ENCODE measurements at places on chromosomes 1 and 21. TPM values are rescaled to one million over a fixed set of nuclear protein-coding genes. Genes with fewer than 3 reads are reported as not detected.

DNA sequence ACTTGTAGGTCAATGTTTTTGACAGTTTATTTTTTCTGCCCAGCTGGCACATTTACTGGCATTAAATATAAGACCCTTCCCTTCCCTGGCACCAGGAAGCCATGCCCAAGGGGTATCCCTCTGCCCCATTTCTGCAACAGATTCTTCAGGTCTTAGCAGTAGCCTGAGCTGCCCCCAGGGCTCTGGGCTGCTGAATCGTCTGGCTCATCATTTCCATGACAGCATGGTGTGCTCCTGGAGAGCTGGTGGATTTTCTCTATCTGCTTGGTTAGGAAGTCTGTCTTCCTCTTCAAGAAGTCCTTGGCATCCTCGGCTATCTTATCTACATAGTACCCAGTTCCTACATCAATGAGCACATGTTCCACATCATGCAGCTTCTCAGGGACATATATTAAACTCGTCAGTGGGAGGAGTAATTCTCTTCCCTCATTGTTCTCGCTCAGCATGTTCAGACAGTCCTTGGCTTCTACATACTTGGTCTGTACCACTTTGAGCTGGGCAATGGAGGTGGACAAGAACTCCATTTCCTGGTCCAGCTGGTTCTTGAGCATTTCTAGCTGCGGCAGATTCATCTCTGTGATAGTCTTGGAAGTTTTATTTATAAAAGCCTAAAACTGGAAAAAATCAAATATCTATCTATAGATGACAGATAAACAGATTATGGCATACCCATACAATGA lies 23.5 kb downstream of the MIA3 start:
- no peak for DNase-seq
- H3K4me1 ChIP-seq, result no peaks in the 10 kb centered on the region
- H3K36me3 ChIP-seq, result peaks cover 2% of the 10 kb centered on the region
- no peak overlapping the region for H3K27ac ChIP-seq
- no peak overlapping the region for H3K4me3 ChIP-seq
- H3K27me3 ChIP-seq, result no peaks in the 10 kb centered on the region

- no peaks in the 10 kb centered on the region for H3K36me3 ChIP-seq
- H3K4me3 ChIP-seq, result no peak overlapping the region
- DNase-seq, result no peak
Observed at GRCh38 chr1:202844259-202844658, 33.5 kb downstream of the PCAT6 start.

DNA sequence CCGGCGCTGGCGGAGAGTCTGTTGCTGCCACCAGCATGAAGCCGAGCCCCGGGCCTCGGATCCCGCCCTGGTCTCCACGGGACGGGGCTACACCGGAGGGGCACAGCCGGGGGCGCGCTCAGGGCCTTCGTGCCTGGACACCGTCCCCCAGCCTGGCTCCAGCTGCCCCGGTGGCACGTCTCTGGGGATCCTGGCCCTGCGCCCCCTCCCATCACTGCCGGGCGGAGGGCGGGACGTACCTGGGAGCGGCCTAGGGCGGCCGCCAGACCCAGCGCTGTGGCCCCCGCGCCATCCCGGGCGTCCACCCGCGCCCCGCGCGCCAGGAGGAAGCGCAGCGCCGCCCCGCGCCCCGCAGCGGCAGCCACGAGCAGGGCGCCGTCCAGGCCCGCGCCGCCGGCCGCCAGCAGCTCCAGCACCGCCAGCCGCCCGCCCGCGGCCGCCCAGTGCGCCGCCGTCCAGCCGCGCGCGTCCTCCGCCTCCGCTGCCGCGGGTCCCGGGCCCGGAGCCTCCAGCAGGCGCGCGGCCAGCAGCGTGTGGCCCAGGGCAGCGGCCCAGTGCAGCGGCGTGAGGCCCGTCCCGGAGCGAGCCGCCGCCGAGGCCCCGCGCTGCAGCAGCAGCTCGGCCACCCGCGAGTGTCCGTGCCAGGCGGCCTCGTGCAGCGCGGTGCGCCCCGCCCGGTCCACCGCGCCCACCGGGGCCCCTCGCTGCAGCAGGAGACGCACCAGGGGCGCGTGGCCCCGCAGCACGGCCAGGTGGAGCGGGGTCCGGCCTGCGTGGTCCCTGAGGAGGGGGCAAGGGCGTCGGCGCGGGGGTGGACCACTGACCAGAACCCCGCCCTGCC lies 1.0 kb downstream of the ANKRD65 start:
- no peaks in the 10 kb centered on the region for H3K27me3 ChIP-seq
- no peak overlapping the region for H3K27ac ChIP-seq
- no peaks in the 10 kb centered on the region for H3K36me3 ChIP-seq
- no peak overlapping the region for H3K4me3 ChIP-seq
- no peaks in the 10 kb centered on the region for H3K4me1 ChIP-seq

GRCh38 chr1:22665752-22666151 lies 12.7 kb downstream of the C1QB start:
- H3K27me3 ChIP-seq, result no peaks in the 10 kb centered on the region
- no peak overlapping the region for H3K4me3 ChIP-seq
- no peak for DNase-seq
- no peak overlapping the region for H3K27ac ChIP-seq
- H3K36me3 ChIP-seq, result no peaks in the 10 kb centered on the region

GRCh38 chr1:5223206-5223605 lies 568.8 kb downstream of the AJAP1 start:
- peaks cover 1% of the 10 kb centered on the region for H3K27me3 ChIP-seq
- no peak overlapping the region for H3K4me3 ChIP-seq
- no peaks in the 10 kb centered on the region for H3K4me1 ChIP-seq
- no peaks in the 10 kb centered on the region for H3K36me3 ChIP-seq

- no peaks in the 10 kb centered on the region for H3K27me3 ChIP-seq
- H3K4me3 ChIP-seq, result no peak overlapping the region
- no peaks in the 10 kb centered on the region for H3K36me3 ChIP-seq
- H3K4me1 ChIP-seq, result peaks cover 2% of the 10 kb centered on the region
- no peak for DNase-seq
Observed at GRCh38 chr1:235017719-235018118, 110.9 kb downstream of the TOMM20 start.

GRCh38 chr1:175317779-175318178 lies 125.2 kb upstream of the KIAA0040 start:
- H3K27me3 ChIP-seq, result no peaks in the 10 kb centered on the region
- DNase-seq, result no peak
- H3K4me1 ChIP-seq, result no peaks in the 10 kb centered on the region
- H3K4me3 ChIP-seq, result no peak overlapping the region
- no peaks in the 10 kb centered on the region for H3K36me3 ChIP-seq

- no peaks in the 10 kb centered on the region for H3K27me3 ChIP-seq
- no peak overlapping the region for H3K4me3 ChIP-seq
- no peaks in the 10 kb centered on the region for H3K4me1 ChIP-seq
- H3K36me3 ChIP-seq, result no peaks in the 10 kb centered on the region
- no peak for DNase-seq
Observed at GRCh38 chr21:39116761-39117439, 66.4 kb downstream of the PSMG1 start.

ATAD3C gene
- 5.5 TPM for total RNA-seq

EPHA10 gene
- not detected for total RNA-seq

DNASE2B gene
- total RNA-seq, result not detected

FYB2 gene
- total RNA-seq, result not detected
